ENCODE measurements at places on chromosomes 3 and 15.
A peak's percentile ranks its signal among the peaks of the same experiment; 100 is the strongest.

GRCh38 chr15:70127288-70127746, 29.6 kb upstream of the TLE3 start:
- no peak for DNase-seq

DNA sequence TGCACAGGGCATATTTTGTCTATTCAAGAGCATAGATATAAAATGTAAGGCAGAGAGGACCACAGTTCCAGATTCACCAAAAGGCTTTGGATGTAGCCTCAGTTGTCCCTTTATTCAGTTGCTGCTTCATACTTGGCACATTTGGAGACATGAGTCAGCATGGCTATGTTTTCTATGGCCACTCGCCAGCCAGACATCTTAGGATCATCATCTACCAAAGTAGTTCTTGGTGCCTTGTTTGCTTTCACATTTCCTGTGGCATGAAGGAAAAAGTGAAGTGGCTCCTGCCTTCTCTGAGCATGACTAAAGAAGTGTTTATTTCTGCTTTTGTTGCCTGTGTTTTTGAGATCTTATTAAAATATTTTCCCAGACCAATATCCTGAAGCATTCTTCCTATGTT, 7.2 kb downstream of the SUSD5 start:
- no peak for DNase-seq

DNA sequence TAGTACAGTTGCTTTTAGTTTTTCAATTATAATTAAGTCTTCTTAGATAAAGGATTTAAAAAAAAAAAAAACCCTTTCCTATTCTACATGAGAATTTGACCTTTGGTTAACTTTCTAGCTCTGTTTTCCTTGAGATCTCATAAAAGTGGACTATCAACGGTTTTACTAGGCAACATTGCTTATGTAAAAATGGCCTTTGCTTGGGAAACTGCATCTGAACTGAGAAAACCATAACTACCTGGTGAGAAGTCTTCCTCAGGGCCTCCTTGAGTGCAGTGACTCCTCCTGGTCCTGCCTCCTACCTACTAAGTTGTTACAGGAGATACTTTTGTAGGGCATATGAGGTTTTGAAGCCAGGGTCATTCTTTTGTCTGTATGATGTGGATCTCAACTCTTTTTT, 42.1 kb upstream of the ACVR2B start:
- no peak for DNase-seq

GRCh38 chr3:17974206-17974841, 231.9 kb upstream of the TBC1D5 start:
- DNase-seq, result no peak

DNA sequence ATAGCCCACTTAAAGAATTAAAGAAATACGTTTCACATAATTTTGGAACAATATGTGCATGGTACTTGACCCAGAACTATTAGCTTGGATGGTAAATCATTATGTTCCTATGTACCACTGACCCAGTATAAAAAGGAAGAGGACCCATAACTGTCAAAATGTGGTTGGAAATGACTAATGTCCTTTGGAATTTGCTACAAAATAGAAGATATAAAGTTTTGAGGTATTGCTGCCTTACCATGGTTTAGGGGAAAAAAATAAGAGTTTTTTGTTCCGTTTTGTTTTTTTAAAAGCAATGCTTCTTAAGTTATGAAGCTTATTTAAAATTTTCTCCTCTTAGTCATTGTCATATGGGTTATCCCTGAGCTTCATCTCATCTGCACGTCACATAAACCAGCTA, 15.8 kb upstream of the TFDP2 start:
- no peak for DNase-seq

GRCh38 chr3:57221883-57222282, 5.6 kb upstream of the APPL1 start:
- no peak for DNase-seq

DNA sequence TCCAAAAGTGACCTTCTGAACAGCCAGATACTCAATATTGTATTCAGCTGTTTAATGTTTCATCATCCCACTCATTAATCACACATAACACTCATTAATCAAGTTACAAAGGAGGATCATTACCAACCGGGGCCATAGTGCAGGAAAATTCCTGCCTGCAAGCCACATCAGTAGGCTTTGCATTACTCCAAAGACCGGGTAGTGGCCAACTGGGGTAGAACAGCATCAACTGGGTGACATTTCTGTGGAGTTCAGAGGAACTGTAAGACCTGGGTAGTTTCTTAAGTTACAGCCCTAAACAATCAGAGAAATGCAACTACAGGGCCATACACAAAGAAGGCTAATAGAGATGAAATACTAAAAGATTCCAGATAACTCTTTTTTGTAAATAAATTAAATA, 253.1 kb downstream of the WDR72 start:
- no peak for DNase-seq

DNA sequence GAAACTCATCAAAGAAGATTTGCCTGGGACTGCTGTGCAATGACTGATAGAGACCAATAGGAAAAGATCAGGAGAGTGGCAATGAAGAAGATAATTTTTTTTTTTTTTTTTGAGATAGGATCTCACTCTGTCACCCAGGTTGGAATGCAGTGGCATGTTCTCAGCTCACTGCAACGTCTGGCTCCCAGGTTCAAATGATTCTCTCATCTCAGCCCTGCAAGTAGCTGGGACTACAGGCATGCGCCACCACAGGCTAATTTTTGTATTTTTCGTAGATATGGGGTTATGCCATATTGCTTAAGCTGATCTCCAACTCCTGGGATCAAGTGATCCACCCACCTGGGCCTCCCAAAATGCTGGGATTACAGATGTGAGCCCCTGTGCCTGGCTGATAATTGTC, 116.9 kb upstream of the CCNL1 start:
- DNase-seq, result no peak

GRCh38 chr15:29550834-29551465, 271.3 kb downstream of the TJP1 start:
- no peak for DNase-seq

DNA sequence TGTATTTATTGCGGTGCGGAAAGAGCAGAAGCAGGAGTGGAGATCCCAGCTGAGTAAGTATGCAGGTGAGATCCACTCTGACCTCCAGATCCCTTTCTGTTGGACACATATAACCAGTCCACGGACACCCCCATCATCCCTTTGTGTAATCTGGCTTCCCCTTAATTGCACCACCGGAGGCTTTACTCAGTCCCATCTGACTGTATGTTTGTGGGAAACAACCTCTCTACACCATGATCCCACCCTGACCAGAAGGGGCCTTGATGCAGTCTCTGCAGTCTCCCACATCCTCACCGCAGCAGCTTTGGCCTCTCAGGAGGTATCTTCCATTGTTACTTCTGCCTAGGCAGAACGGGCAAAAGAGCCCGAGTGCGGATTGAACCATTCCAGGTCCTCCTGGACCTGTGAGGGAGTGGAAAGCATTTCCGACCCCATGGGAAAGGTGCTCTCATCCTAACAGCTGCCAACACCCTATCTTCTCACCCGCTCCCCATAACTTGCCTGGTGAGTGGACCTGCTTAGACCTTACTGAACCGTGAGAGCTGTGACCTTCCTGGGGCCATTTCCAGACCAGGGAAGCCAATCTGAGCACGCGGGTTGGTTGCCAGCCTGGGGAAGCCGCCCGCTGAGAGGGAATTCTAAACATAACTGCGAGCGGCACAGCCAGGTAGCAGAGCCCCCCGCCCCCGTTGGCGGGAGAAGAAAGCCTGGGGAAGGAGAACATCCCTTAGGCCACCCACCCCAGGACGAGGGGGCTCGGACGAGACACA, 1.1 kb downstream of the SLCO2A1 start:
- DNase-seq, result no peak

DNA sequence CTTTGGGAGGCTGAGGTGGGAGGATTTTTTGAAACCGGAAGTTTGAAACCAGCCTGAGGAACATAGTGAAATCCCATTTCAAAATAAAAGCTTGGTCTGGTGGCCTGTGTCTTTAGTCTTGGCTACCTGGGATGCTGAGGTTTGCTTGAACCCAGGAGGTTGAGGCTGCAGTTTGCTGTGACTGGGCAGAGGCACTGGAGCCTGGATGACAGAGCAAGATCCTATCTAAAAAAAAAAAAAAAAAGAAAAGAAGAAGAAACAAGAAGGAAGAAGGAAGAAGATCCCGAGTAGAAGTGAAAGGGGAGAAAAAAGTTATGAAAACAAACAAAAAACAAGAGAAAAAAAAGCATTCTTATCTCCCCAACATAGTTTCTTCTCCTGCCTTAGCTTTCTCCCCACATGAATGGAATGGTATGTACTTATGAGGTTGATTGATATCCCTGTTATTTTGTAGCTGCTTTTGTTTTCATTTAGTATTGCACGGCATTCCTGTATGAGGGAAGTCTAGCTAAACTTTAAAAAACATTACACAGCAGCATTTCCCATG, 42.4 kb downstream of the TMEM40 start:
- DNase-seq, result no peak

DNA sequence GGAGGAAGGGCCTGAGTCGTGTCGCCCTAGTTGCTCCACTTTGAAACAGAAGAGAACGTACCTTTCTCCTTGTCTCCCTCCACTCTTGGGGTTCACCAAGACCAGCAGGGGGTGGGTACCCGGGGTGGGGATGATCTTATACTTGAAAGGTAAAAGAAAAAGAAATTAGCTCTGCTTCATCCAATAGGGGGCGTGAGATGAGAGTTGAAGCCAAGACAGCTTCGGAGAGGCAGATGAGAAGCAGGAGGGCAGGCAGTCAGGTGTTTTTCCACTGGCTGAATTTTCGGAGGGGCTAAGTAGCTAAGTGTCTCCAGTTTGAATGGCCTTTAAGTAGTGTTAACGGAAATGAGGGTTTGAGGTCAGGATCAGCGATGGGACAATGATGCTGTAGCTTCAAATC, 100.4 kb downstream of the DGKG start:
- no peak for DNase-seq

- no peak for DNase-seq
Observed at GRCh38 chr3:144524531-144524930, 552.9 kb downstream of the DIPK2A start.

DNA sequence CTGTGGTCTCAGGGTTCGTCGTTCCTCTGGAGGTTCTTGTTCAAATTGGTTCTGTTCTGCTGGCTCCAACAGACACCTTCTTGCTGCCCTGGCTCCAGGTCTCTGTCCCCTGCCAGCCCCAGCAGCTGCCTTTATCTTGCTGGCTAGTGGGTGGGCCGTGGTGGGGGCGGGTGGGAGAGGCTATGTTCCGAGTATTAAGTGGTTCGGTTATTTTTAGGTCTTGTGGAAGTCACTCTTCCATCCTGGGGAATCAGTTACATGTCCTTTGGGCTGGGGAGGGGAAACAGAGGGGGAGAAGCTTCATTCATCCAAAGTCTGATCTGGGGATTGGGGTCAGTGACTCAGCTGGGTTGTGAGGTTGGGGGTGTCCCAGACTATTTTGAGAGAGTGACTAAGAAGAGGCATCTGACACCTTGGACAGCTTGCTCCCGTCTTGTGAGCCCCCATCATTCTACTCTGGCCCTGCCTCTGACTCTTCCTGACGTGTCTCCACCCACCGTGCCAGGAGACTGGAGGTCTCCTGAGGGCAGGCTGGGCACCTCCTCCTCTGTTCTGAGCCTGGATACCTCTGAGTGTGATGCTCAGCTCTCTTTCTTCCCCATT, at the start of gene XIRP1:
XIRP1 (minus strand) TSS at position 106 of the 603 bp plus-strand sequence. CDS start 3,150 bp downstream, outside the sequence.
- DNase-seq, result no peak

DNA sequence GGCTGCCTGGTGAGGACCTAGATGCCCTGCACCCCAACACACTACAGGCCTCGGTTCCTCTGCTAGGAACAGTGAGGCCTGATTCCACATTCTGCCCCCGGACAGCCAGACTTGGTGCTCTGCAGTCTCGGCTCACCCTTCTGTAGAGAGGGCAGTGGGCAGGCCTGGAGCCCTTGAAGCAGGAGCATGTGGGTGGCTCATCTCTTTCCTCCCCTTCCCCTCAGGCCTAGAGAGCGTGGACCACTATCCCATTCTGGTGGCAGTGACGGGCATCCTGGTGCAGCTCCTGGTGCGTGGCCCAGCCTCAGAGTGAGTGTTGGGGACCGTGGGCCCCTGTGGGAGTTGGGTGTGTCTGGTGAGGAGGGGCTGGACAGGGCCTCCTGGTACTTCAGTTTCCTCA, 3.3 kb downstream of the AMIGO3 start:
- DNase-seq, result no peak

GRCh38 chr15:60966746-60967145, 262.4 kb downstream of the RORA start:
- no peak for DNase-seq

DNA sequence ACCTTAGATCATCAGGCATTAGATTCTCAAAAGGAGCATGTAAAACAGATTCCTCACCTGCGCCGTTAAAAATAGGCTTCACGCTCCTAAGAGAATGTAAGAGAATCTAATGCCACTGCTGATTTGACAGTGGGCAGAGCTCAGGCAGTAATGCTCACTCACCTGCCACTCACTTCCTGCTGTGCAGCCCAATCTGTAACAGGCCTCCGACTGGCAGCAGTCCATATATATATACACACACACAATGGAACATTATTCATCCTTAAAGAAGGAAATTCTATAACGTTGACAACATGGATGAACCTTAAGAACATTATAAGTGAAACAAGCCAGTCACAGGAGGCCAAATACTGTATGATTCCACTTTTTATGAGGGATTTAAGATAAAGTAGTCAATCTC, 24.5 kb downstream of the ZNF148 start:
- no peak for DNase-seq

- DNase-seq, result no peak
Observed at GRCh38 chr15:87578776-87579175, 677.8 kb downstream of the NTRK3 start.

- DNase-seq, result no peak
Observed at GRCh38 chr3:39216176-39216790, 23.9 kb upstream of the XIRP1 start.

GRCh38 chr3:87336761-87337160, 60.4 kb upstream of the POU1F1 start:
- DNase-seq, result no peak

DNA sequence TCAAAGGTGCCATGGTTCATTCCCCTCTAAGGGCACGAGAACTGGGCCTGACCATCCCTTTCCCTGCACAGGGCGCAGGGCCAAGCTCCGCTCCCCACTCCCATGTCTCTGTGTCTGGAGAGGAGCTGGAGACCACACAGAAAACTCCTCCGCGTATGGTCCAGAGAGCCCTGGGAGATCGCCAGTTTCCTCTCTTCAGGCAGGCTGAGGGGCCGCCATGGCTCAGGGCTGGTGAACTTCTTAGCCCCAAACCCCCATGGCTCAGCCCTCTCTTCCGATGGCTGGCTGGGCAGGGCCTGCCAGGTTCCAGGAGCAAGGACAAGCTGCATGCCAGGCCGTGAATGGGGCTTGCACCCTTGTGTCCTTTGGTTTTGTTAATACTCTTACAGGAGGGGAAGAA, 52.9 kb downstream of the EXOG start:
- no peak for DNase-seq

DNA sequence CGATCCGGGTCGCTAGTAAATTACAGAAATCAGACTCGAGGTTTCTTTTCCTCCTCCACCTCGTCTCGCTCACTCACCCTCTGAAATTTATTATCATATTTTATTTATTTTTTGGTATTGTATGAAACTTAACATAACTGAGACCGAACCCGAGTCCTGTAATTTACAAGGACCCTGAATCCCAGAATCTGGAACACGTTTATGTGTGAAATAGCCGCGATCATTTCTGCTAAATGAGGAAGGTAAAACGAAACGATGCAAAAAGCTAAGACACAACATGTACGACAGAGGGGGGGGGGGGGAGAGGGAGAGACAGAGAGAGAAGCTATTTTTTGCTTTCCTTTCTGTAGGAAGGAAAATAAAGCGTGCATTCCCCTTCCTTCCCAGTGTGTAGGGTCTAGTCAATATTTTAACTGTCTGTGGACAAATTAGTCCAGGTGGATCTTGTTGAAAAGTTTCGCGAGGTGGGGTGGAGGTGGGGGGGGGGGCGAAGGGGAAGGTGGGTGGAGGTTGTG, 1.6 kb downstream of the BBX start:
- DNase-seq, result peak; percentile 36

Data from CD4-positive, alpha-beta T cell treated with Interleukin-12 subunit alpha and Interleukin-12 subunit beta, for 1 hour (primary cell).